ENCODE measurements at places on chromosomes 11 and 22.

DNA sequence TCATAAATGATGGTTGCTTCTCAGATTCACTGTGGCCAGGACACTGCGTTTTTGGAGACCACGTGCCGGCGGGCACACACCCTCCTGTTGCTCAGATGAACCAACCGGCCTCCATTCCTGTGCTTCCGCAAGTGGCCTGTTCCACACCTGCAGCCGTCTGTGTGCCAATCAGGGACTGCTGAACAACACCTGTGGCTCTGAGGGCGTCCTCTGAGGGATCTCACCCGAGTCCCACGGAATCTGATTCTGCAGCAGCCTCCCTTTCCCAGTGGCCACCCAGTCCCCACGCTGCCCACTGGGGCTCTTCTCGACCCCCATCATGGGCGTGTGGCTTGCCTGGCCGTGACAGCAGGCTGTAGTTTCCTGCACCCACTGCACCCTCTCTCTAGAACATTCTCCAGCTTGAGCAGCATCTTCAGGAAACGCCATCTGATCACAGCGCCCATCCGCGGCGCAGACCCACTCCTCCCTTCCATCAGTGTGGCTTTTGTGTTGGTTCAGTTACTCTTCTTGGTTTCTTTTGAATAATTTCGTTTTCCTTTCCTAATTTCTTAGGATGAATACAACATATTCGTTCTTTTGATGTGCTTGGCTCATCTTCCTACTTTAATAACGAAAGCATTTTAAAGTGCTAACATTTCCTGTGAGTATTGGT is 100.3 kb upstream of the SLC22A12 start:
- no peak for DNase-seq

GRCh38 chr22:21104126-21104691 is 58.5 kb downstream of the LRRC74B start:
- DNase-seq = no peak

- no peak for DNase-seq
These were observed 11.1 kb upstream of the POU2F3 start for GRCh38 chr11:120228794-120229384.

DNA sequence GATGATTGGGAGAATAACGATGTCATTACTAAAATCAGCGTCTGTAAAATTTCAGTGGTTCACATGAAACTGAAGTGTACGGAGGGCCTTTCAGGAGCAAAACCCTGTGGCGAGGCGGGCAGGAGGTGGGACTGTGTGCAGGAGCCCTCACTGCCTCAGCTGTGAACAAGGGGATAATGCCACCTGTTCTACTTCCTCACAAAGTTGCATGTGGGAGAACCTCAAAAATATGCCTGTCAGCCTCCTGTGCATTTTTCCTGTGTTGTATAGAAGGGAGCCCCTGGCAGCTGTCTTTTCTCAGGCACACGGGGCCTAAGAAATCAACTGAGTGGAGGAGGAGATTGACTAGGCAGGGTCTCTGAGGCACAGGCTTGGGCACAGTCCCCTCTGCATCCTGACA is 43.0 kb upstream of the MYO18B start:
- DNase-seq = no peak

- no peak for DNase-seq
These were observed 43.9 kb downstream of the CCDC34 start for GRCh38 chr11:27319072-27319471.

GRCh38 chr11:3213659-3214419 is 4.8 kb downstream of the MRGPRG start:
- no peak for DNase-seq

DNA sequence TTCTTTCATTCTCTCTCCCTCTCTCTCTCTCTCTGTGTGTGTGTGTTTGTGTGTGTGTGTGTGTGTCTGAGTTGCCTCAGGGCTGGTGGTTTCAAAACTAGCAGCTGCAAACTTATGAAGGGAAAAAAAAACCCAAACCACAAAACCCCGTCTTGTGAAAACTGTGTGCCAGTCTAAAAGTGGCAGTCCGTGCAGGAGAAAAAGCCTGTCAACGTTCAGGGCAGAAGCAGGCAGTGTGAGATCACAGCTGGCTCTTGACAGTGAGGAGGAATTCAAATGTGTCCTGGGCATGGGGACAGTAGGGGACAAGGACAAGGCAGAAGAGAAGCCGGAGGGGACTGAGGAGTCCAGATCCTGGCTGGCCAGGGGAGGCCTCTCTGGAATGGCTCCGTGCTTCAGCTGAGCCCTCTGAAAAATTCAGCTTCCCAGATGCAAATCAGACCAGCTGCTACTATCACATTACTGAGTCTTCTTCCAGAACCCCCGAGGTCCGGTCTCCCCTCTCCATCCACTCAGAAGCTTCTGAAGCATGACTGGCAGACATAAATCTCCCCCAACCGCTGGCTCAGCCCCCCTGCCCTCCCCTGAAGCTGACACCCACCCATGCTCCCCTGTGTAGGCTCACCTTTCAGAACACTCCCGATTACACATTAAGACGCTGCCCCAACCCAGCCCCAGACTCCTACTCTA is 31.9 kb downstream of the FLI1 start:
- DNase-seq = peak; percentile 22

DNA sequence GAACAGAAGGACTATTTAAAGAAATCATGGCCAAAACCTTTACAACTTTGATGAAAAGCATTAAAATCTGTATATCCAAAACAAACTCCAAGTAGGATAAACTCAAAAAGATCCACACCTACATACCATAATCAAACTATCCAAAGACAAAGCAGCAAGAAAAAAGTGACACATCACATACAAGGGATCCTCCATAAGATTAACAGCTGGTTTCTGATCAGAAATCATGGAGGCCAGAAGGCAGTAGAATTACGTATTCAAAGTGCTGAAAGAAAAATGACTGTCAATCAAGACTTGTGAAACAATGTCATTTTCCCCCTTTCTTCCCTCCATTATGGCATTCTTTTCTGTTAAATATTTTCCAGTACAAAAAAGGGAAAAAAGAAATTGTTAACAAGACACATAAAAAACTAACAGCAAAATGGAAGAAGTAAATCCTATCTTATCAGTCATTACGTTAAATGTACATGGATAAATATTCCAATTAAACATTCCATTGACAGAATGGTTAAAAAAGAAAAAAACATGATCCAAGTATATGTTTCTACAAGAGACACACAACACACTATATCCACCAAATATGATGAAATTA is 34.2 kb upstream of the ARHGAP32 start:
- DNase-seq = no peak

DNA sequence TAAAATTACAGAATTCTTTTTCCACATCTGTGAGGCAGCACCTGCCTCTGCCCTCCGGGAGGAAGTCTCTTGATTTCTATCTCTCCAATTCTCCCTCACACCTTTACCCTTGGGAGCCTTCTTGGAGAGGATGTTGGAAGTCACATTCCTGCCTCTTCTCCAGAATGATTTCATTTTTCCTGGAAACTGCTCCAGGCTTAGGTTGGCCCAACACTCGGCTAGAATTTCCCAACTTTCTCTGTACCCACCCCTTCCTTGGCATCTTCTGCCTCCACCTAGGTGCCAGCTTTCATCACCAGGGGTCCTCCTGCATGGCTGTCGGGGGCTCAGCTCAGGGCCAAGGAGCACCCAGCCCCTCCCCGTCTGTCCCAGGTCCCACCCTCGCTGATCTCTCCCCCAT is 43.2 kb downstream of the SLCO2B1 start:
- DNase-seq = no peak

DNA sequence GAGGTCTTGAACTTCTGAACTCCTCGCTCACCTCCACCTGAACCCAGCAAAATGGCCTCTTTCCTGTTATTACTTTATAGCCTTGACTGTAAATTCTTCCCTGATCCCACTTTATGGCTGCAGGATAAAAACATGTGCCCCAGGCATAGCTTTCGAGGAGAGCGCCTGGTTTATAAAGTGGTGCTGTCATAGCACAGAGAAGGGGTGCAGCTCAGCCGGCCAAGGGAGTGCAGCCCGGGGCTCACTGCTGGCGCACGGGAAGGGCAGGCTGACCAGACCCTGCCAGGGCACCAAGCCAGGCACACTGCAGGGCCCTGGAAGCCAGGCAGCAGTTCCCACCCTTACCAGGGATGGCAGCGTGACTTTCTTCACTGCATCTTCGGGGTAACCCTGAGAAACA is 50.9 kb downstream of the ISX start:
- DNase-seq = no peak

All from NCI-H226 (cell line).